ENCODE measurements at places on chromosomes 2 and 18.

- no peak for DNase-seq
Measured at GRCh38 chr2:25230948-25231311, 62.5 kb upstream of the POMC start.

- no peak for DNase-seq
Measured at GRCh38 chr18:58513615-58514335, 115.1 kb downstream of the ALPK2 start.

- DNase-seq, result no peak
Measured at GRCh38 chr2:177983183-177983788, 89.3 kb downstream of the PDE11A start.

DNA sequence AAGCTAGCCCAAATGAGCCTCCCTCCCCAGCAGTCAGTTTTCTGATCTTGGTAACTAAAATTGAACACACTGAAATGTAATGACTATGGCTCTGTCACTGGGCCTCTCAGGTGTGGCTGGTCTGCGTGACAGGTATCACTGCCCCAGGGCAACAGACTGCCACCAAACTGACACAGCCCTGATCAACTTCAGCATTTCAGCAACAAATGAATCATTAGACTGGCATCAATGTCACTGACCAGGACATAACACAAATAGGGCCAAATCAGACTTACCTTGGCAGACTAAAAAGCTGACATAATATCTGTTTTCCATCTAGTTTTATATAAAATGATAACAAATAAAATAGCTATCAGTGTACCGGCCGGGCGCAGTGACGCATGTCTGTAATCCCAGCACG is 290.8 kb upstream of the CHAC2 start:
- DNase-seq, result no peak

DNA sequence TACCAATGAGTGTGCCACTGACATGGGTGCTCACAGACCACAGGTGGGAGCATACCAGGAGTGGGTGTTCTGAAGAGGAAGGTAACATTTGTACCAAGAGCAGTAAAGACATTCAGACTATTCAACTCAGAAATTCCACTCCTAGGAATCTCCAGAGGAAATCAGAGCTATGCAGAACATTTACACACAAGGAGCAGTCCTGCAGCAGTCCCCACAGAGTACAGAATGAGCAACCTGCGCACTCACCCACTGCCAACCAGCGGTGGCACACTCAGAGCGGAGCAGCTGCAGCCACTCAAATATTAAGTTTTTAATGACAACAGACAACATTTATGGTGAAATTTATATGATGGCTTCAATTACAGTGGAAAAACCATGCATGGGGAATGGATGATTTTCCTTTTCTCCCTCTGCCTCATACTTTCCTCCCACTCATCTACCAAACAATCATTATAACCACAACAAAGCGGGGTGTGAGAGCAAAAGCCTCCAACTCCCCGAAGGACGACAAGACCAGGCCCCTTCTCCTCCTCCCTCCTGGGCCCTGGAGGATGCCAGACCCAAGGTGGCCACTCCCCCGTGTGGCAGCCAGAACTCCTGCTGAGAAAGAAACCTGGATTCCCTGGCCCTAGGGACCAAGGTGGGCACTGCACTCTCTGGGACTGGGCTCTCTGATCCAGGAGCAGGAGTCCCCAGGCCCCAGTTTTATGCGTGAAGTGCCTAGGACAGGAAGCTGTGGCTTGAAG is 5.4 kb downstream of the HS6ST1 start:
- no peak for DNase-seq

GRCh38 chr2:221929259-221929658 is 357.2 kb upstream of the EPHA4 start:
- DNase-seq, result no peak

- DNase-seq, result no peak
Measured at GRCh38 chr2:23711979-23712755, 214.8 kb downstream of the ATAD2B start.

GRCh38 chr18:59231114-59231513 is 11.2 kb downstream of the GRP start:
- no peak for DNase-seq

- no peak for DNase-seq
Measured at GRCh38 chr18:55452123-55452611, 135.8 kb downstream of the TCF4 start.

DNA sequence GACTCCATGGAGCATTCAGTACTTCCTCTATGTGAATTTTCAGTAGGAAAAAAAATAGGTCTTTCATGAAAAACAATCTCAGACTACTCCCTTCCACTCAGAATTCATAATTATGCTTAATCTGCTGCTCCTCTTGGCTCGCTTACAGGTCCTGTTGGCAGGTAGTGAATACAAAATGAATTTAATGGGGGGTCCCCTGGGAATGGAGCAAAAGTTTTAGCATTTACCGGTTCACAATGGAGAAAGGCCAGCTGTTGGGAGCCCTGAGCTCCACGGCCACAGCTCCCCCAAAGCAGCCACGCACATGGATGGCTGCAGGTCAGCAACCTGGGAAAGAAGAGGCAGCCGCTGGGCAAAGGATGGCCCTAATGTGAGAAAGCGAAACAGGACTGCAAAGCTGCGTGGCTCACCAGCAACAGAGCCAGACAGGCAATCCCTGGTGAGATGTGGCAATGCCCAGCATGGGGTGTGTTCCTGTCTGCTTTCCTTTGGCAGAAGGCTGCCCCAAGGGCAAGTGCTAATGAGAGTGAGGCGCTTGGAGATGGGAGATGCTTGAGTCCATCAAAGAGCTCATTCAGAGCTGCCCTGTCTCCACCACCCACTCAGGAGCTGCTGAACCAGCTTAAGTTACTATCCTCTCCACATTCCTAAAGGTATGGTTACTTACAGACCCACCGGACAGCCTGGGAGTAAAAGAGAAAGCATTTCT is 447.4 kb downstream of the EPHA4 start:
- no peak for DNase-seq

DNA sequence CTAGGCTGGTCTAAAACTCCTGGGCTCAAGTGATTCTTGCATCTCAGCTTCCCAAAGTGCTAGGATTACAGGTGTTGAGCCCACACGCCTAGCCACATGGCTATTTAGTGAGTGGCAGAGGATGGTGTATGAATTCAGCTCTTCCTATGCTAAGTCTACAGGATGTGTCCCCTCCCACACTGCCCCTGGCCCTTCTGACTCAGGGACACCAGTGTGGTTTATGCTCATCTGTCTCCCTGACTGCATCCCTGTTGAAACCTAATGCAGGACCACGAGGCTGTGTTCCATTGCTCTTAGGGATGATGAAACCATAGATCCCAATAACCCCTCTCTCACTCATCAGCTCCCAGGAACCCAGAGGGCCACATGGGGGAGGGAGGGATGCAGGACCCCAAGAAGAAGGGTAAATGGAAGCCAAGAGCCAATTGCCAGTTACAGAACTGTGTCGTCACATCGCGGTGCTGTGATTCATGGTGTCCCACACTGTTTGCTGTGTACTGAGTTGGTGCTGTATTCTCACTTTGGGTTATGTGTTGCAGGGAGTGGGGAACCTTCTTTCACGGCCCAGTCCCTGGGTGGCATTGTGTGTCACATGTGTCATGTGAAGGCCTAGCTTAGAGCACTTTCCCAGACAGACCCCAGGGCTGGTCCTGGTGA is 102.9 kb upstream of the HAAO start:
- DNase-seq, result no peak

- DNase-seq, result no peak
Measured at GRCh38 chr2:193336781-193337180, 1142.0 kb upstream of the TMEFF2 start.

All from T-helper 1 cell (primary cell).